GM18507 (cell line): ENCODE measurements at places on chromosomes 4 and X.

DNA sequence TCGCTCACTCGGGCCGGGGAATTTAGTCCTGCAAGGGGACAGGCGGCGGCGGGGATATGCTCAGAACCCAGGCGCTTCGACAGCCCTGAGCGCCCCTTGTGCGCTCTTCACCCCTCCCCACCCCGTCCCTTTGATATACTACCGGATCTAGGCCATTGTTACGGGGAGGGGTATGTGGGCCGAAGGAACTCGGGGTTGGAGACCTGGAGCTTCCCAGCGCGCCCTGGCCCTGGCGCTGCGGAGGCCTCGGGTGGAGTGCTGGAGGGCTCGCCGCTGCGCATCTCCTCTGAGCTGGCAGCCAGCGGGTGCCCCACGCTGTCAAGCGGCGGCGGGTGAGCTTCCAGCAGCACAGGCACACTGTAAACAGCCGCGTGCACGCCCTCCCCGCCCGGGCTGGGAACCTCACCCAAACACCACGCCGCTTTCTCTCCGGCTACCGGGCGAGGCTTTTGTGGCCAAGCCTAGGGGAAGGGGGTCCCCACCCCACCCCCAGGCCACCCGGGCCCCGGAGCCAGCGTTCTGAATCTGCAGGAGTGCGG, 54.5 kb upstream of the BCOR start:
- DNase-seq, result no peak

GRCh38 chr4:118395057-118395644, 42.3 kb upstream of the PRSS12 start:
- DNase-seq, result no peak

DNA sequence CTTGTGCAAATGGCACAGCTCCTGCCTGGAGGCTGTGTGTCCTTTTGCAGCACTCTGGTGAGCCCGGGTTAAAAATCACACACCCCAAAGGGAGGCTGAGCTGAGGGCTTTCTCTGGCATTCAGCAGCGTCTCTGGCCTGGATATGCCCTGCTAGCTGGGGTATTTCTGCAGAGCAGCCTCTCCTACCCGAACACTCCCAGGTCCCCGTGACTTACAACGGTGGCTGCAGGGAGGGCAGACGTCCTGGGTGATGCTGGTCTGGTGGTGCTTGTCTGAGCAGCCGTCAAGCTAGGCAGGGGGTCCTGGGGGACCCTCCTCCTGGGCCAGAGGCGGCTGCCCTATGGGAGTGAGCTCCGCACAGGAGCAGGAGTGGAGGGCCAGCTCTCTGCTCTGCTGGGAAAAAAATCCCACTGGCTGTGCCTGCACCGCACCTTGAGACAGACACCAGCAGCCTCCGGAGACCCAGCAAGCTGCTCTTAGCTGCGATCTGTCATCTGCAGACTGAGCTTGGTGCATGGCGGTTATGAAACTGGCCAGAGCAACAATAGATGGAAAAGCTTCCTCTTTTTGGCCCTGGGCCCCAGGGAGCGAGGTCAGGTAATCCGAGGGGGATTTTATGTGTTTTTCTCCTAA, 41.3 kb upstream of the ASMTL start:
- no peak for DNase-seq

DNA sequence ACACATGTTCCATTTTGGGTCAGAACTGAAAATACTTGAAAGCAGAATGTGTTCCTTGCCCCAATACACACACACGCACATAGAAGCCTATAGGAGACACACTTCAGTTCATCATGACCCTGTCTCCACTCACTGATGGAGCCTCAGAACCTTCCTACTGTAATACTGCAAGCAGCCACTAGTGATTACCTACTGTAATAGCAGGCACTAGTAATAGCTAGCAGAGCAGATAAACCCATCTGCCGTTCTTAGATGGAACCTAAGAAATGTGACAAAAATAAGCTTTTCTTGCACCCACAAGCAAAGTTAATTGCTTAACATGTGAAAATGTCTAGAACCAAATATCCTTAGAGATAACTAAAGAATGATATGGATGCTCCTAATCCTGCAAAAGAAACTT, 13.6 kb downstream of the AMTN start:
- DNase-seq, result no peak

GRCh38 chr4:90328558-90328957, 201.4 kb downstream of the CCSER1 start:
- no peak for DNase-seq

DNA sequence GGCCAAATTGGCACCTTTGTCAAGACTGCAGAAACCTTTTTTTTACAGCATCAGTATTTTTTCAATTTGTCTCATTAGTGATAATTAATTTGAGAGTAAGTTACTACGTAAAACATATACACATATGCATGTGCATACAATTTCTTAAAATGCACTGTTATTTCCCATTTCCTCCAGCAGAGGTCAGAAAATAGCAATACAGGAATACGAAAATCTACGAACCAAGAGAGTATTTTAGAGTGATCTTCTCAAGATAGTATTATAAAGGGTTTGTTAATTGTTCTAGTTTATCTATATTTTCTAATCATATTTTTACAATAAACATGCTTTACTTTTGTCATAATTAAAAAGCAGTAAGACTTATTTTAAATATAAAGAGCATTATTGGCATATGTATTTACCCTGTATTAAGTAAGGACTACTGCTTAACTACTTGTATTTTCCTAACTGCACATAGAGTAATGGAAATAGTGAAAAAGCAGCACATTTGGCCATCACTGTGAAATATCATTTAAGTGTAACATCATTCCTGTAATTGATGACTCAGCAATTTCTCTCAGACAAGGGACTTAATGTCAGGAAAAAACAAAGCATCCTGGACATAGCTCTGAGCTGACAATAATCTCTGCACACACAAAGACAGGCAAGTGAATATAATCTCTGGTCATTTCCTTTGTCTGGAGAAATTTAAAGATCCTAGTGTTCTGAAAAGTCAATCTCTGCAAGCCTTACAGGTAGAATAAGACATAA, 45.6 kb downstream of the MAOB start:
- no peak for DNase-seq

DNA sequence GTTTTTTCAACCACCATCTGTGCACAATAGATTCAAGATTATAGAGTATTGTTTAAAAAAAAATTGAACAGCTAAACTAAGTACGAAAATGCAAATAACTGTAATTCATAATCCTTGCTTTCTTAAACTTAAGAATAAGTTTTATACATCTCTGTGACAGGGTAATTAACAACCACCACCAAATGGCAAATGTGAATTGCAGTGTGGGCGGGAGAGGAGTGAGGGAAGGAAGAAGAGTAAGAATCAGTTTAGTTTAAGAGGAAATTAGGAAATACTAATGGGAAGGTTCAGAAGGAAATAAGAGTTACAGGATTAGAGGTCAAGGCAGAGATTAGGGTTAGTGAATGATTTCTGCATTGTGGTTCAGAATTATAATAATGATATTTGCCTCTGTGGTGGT, 430.9 kb downstream of the SPRY1 start:
- no peak for DNase-seq
